ENCODE measurements at places on chromosomes 13 and 19. TPM values are rescaled to one million over a fixed set of nuclear protein-coding genes. Genes with fewer than 3 reads are reported as not detected.

FUT1 gene
- 6.6 TPM for total RNA-seq

LILRB3 gene
- total RNA-seq: not detected

POLR1G gene
- total RNA-seq: 22.1 TPM

MED26 gene
- total RNA-seq: 7.6 TPM

PDE4A gene
- 4.8 TPM for total RNA-seq

CASP14 gene
- total RNA-seq: not detected

CD33 gene
- not detected for total RNA-seq

ZNF649 gene
- total RNA-seq: 4.3 TPM

Measured in mammary microvascular endothelial cell (primary cell).